ENCODE measurements at places on chromosomes 6 and 20.
A peak's percentile ranks its signal among the peaks of the same experiment; 100 is the strongest.

- no peak for DNase-seq
These were observed 199.7 kb downstream of the SOD2 start for GRCh38 chr6:159493231-159493897.

GRCh38 chr6:161439093-161439492 lies 165.2 kb upstream of the AGPAT4 start:
- no peak for DNase-seq

GRCh38 chr6:91669871-91670268 lies 1083.0 kb upstream of the MAP3K7 start:
- no peak for DNase-seq

DNA sequence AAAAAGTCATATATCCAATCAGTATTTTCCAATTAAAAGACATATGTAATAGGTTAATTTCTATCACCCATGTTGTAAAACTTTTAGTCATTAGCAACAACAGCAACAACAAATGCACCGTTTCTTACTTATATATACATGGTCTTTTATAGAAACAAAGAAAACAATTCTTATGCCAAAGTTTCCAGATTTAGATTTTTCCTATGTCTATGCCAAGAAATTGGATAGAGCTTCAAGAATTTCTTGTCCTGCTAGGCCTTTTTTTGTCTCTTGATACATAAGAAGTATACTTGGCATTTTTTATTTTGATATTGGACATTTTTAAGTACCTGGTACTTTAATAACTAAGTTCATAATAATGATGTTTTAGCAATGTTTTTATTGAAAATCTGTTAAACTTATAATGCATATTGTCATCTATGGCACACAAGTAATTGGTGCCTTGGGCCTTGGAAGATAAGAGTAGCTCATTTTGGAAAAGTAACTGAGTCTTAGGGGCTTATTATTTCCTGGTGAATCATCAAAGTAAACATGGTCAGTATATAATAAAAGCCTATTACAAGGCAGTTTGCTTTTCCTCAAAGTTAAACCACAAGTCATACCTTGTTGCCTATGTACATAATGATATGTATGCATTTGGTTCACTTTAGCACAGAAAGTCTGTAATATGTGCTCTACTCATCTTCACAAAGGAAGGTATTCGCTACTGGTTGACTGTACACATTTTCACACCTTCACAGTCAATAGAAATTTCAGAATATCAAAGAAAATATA lies 10.1 kb upstream of the FRK start:
- no peak for DNase-seq

DNA sequence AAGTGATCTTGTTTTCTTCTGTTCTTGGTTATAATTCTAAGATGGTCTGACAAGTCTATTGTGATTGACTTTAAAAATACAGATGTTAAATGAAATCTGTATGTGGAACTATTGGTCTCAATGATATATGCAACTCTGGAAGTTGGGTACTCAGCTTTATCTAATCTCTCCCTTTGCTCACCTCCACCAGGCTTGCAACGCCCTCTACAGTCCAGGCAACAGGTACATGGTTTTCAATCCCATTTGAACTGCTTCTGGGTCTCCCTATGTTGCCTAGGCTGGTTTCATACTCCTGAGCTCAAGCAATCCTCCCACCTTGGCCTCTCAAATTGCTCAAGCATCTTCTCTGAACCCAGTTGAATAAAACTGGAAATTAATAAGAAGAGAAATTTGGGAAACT lies 25.6 kb upstream of the HLA-DQB1 start:
- DNase-seq: no peak

- DNase-seq: no peak
These were observed 125.7 kb downstream of the TTLL2 start for GRCh38 chr6:167450626-167451025.

GRCh38 chr6:36493859-36494258 lies 51.1 kb downstream of the KCTD20 start:
- no peak for DNase-seq

- no peak for DNase-seq
These were observed 170.9 kb downstream of the SCP2D1 start for GRCh38 chr20:18984238-18985200.

GRCh38 chr6:2632368-2632767 lies 118.4 kb downstream of the MYLK4 start:
- peak; percentile 59 for DNase-seq

GRCh38 chr6:113381959-113382358 lies 475.2 kb upstream of the MARCKS start:
- peak; percentile 79 for DNase-seq

- no peak for DNase-seq
These were observed 285.0 kb upstream of the BMP2 start for GRCh38 chr20:6482486-6482885.

GRCh38 chr6:138241381-138241780 lies 23.1 kb upstream of the PBOV1 start:
- no peak for DNase-seq

- no peak for DNase-seq
These were observed 944.8 kb upstream of the CITED2 start for GRCh38 chr6:140319209-140319608.

DNA sequence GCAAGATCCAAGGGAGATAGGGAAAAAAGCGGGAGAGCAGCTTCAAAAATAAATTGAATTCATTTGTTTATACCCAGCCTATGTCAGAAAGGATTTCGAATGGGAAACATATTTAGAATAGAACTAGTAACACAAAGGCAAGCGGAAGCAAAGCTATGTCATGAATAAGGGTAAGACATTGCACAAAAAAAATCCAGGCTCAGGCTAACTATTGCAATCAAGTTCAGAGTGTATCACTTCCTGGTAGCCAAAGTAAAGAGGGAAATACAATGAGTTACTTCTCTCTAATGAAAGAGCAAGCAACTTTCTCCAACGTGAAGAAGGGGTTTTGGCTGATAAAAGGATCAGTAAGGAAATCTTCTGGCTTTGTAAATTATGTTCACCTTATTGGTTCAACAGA lies 212.8 kb downstream of the ZMYND8 start:
- no peak for DNase-seq

- no peak for DNase-seq
These were observed 133.6 kb downstream of the MTHFD1L start for GRCh38 chr6:150999107-150999506.
